Kidney epithelial cell (primary cell): ENCODE measurements at places on chromosomes 4 and X. TPM values are rescaled to one million over a fixed set of nuclear protein-coding genes. Genes with fewer than 3 reads are reported as not detected.

ZCCHC18 gene
- 1.4 and 1.5 TPM in 2 replicates for total RNA-seq

TRPC3 gene
- total RNA-seq, result not detected in 2 replicates

SGCB gene
- total RNA-seq, result 20.7 and 21.1 TPM in 2 replicates

SSX4 gene
- not detected in 2 replicates for total RNA-seq

ANOS1 gene
- total RNA-seq, result 7.0 and 9.0 TPM in 2 replicates

GPAT3 gene
- total RNA-seq, result 8.2 and 9.1 TPM in 2 replicates

TBC1D25 gene
- 6.6 and 10.4 TPM in 2 replicates for total RNA-seq
